Stromal cell of bone marrow (primary cell): ENCODE measurements at places on chromosomes 2 and 18.

- DNase-seq: no peak
These were observed 97.5 kb upstream of the TWIST2 start for GRCh38 chr2:238750212-238750904.

- DNase-seq: peak; percentile 38
These were observed 30.9 kb downstream of the LONRF2 start for GRCh38 chr2:100291152-100291970.

- no peak for DNase-seq
These were observed 4.4 kb downstream of the SESTD1 start for GRCh38 chr2:179260224-179260623.

DNA sequence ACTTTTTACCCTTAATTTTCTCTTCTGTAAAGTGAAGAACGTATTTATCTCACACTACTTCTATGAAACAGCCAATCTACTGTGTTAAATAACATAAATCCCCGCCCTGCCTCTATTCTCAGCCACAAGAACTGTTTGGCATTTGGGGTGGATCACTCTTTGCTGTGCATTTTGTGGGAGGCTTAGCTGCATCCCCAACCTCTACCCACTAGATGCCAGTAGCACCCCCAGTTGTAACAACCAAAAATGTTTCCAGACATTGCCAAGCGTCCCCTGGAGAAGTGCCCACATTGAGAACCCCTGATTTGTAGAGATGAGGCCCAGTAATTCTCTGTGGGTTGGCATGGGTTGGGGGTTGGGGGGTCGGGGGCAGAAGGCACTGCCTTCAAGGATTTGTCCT, 94.7 kb upstream of the BOD1L2 start:
- DNase-seq: no peak

GRCh38 chr2:37415128-37415820, 70.8 kb downstream of the QPCT start:
- DNase-seq: peak; percentile 50

DNA sequence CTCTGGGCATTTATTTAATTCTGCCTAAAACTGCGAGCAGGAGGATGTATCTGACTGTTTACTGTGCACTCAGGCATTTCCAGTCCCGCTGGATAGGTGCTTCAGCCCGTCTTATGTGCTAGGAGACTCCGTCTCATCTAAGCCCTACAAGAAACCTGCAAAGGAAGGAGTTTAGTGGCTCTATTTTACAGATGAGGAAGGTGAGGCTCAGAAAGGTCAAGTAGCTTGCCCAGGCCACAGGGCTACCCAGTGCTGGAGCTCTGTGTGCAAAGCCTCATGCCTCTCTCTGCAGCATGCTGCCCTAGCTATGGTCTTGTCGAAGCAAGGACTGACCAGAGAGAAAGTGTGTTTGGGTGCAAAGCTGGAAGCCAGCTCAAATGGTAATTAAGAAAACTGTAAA, 73.6 kb upstream of the AFF3 start:
- DNase-seq: no peak

DNA sequence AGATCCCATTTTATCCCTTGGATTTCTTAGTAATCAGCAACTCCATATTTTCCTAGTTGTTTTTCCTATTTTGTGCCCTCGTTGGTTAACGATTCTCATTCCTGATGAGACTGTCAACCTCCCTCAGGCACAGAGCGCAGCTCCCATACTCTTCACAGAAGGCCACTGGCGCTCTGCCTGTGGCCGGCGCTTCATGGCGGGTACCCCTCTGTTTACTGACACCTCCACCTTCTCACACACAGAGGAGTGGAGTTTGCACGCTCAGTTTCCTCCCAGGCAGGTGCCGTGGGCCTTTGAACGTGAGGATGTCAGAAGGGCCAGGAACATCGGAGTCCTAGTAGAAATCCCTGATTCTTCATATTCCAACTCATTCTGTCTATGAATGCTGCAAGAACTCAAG, 139.0 kb downstream of the MBP start:
- no peak for DNase-seq

DNA sequence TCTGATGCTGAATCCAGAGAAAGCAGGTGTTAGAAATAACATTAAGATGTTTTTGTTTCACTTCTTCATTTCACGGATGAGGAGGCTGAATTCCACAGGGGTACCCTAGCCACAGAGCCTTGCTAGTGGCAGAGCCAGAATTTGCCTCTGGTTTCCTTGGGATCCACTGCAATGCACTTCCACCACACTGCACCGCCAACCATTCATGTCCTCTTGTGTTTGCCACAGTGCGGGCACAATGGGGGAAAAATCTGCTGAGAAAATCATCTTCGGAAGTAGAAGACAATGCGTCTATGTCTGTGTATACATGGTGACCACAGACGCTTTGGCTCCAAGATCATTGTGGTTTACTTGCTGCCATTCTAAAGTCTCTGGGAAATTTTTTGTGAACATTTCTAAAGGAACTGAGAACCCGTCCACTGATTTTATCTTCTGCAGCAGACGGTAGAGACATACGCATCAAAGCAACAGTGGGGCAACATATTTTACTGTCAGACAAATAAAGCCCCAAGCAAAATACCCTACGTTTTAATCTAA, 14.9 kb downstream of the ICOS start:
- no peak for DNase-seq

GRCh38 chr2:68414876-68415275, 49.8 kb downstream of the PLEK start:
- no peak for DNase-seq

DNA sequence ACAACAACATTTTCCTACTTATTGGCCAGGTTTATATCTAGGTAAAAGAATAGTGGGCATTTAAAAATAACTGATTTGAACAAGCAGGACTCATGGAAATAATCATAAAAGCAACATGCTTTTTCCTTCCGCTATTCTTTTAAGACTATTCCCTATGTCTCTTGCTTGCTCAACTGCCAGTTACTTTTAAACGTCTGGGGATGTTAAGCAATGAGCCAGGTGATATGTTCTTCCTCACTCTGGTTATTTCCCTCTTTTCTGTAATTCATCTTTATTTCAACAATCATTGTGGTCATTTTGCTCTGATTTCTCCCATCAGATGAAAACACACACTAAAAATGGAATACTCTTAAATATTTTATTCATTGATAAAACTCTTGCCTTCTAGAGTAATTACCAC, 33.4 kb upstream of the SLC8A1 start:
- DNase-seq: no peak

- no peak for DNase-seq
These were observed 44.6 kb downstream of the CNGA3 start for GRCh38 chr2:98390571-98391476.

DNA sequence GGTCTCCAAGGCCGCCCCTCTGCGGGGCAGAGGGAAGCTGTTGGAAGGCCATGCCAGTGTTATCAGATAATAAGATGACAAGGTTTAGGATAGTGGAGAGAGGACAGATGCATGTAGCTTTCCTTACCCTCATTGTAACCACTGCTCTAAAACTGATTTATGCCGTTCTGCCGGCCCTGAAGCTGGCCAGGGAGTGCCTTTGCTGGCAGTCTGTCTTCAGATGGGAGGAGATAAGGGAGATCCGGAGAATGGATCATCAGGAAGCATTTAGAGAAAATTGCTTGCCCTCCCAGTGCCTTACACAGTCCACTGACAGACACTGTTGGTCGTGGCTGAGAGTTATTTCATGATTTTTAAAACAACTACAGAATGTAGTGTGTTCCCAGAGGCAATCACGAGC, 35.4 kb upstream of the MYO3B start:
- DNase-seq: no peak

DNA sequence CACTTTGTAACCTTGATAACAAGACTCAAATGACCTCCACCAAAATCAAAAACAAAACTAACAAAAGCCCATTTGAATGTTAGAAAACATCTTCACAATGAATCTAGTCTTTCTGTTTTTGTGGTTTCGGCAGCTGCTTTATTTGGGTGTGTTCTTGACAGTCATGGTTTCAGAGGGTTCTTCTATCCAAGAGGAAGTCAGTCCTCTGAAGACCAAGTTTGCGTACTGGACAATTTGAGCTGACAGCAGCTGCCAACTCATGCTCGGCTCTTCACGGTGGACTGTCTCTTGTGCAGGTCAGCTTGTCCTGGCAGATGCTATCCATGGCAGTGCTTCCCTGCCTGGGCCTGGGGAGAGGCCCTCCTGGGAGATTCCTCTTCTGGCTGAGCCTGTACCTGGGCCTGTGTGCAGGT, 91.0 kb downstream of the TMEM17 start:
- DNase-seq: no peak

- DNase-seq: no peak
These were observed 676.4 kb upstream of the CHAC2 start for GRCh38 chr2:53091183-53091582.

- DNase-seq: no peak
These were observed 9.5 kb upstream of the BCL2L11 start for GRCh38 chr2:111111101-111111755.

- DNase-seq: no peak
These were observed 43.3 kb downstream of the SERTAD2 start for GRCh38 chr2:64610316-64610855.

- DNase-seq: peak; percentile 5
These were observed 55.1 kb upstream of the ACVR2A start for GRCh38 chr2:147789720-147790119.

- no peak for DNase-seq
These were observed 185.2 kb downstream of the ZFP36L2 start for GRCh38 chr2:43041173-43041591.

- no peak for DNase-seq
These were observed 29.9 kb downstream of the KLHL29 start for GRCh38 chr2:23414871-23415270.

GRCh38 chr2:150532879-150533278, 45.4 kb upstream of the RND3 start:
- no peak for DNase-seq

DNA sequence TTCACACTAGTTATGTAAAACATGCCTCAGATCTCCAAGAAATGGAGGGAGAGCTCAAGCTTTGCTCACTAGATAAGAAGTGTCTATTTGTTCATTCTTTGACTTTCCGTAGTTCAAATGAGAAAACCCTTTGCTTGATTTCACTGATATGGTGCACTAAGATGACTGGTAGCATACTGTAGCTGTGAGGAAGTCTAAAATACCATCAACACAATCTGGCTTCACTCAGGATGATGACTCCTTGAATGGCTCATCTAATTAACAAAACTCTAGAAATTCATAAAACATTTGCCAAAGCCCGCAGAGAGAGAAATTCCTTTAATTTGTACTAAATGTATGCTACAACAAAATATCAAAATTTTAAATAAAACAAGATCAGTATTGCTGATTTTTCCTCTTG, 152.8 kb upstream of the STK17B start:
- no peak for DNase-seq

DNA sequence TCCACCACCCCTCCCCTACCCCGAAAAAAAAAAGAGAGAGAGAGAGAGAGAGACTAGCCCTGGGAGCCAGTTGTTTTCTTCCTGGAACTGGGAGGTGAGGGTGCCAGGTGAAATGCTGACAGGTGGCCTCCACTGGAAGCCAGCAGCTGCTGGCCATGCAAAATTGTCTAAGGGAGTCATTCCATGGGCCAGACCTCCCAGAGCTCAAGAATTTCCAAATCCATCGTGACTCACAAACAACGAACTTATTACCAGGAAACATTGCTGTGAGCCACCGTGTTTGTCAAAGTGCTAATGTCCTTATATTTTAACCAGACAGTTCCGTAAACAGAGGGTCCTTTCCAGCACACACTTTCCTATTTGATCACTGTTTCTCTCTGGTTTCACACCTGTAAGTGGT, 68.5 kb upstream of the PID1 start:
- DNase-seq: no peak

GRCh38 chr2:31933066-31933465, 77.7 kb downstream of the MEMO1 start:
- DNase-seq: no peak

DNA sequence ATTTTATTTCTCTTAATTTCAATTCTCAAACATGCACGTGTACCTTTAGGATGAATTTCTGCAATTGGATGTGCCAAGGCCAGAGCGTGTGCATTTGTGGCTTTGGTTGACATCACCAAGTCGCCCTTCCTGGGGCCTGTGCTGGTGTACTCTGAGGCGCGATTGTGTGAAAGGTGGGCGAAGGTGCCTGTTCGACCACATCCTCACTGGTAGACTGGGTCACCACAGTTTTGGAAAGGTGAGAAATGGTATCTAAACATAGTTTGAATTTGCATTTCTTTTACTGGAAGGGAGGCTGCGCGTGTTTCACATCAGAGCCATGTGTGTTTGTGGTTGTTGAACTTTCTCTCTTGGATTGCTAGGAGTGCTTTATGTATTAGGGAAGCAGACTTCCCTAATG, 89.8 kb downstream of the LDLRAD4 start:
- DNase-seq: no peak

- DNase-seq: no peak
These were observed 82.1 kb downstream of the BIN1 start for GRCh38 chr2:127024769-127025358.

DNA sequence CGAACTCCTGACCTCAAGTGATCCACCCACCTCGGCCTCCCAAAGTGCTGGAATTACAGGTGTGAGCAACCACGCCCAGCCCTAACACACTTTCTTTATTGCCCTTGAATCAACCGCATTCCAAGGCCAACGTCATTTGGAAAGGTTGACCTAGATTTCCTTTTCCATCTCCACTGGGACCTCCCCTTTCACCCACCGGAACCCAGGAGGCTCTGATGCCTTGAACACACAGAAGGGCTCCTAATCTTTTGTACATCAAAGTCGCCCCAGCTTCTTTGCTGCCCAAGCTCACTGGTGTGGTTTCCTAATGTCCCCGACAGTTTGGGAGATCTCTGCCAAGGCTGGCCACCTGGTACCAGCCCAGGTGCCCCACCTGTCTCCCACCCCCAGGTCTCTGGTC, 46.2 kb upstream of the CAB39 start:
- DNase-seq: no peak

GRCh38 chr2:218343591-218343990, 13.1 kb upstream of the CATIP start:
- DNase-seq: peak; percentile 18

DNA sequence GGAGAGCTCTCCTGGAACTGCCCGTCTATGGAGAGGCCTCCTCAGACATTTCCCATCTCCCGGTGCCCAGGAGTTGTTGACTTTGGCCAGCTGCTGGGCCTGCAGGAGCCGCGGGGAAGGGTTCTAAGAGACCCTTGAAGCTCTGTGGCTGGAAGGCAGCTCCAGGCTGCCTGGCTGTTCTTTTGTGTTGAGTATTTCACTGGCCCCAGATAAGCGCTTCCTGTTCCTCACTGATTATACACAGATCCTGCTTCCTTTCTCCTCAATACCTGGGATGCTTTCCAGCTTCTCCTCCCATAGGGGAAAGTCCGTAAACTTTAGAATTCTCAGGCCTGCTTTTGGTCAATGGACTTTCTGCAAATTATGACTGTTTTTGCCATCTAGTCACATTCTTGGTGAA, 57.8 kb downstream of the TGOLN2 start:
- DNase-seq: no peak

GRCh38 chr2:109508556-109508955, 105.2 kb downstream of the SEPTIN10 start:
- DNase-seq: no peak

DNA sequence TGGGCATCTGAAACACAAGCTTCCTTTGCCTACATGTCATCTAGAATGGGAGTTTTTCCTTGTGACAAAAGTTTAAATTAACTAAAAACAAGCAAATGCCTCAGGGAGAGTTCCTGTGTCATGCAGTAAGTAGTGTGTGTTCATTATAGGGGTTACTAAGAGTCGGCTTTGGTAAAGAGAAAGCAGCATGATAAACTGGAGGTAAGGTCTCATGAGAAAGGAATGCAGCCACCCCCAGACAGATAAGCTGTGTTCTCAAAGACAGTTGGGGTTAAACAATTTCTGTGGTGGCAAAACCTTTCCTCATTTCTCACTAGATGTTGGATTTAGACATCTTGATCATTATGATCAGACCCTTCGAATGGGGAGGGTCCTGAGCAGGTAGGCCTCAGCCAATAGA, 129.7 kb downstream of the MAP4K4 start:
- DNase-seq: peak; percentile 43

- DNase-seq: peak; percentile 28
These were observed 2.1 kb downstream of the MARCHF7 start for GRCh38 chr2:159714247-159714930.
